NCI-H82 (cell line): ENCODE measurements at places on chromosomes 5 and 9.

DNA sequence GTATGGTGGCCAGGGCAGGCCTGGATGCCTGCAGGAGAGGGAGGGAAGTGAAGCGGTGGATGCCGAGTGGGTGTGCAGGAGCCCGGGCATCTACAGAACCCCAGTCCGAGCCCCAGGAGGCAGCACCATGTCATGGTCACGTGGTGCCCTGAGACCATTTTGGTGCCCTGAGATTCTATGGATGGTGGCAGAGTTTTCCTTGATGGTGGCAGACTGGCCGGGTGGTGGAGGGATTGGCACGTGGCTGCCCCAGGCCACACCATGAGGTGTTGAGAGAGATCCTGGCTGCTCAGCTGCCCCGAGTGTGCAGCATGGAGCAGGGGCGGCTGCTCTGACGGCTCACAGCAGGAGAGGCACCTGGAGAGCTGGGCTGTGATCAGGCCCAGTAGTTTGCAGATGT, 52.3 kb downstream of the SYK start:
- DNase-seq = no peak

DNA sequence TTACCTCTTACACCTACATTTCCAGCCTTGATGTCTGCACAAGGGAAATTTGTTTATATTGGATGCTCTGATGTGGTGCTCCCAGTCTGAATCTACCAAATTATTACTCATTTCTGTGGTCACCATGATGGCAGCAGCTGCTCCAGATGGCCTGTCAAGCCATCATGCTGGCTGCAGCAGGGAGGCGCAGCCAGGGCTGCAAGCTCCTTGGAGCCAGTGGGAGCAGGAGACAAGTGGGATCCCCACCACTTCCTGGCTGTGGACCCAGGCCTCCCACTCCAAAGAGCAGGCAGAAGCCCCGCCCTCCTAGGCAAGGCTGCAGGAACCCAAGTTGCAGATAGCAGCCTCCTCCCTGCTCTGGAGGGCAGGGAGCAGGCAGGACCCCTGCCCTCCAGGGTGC, 241.1 kb upstream of the ATP10B start:
- no peak for DNase-seq

DNA sequence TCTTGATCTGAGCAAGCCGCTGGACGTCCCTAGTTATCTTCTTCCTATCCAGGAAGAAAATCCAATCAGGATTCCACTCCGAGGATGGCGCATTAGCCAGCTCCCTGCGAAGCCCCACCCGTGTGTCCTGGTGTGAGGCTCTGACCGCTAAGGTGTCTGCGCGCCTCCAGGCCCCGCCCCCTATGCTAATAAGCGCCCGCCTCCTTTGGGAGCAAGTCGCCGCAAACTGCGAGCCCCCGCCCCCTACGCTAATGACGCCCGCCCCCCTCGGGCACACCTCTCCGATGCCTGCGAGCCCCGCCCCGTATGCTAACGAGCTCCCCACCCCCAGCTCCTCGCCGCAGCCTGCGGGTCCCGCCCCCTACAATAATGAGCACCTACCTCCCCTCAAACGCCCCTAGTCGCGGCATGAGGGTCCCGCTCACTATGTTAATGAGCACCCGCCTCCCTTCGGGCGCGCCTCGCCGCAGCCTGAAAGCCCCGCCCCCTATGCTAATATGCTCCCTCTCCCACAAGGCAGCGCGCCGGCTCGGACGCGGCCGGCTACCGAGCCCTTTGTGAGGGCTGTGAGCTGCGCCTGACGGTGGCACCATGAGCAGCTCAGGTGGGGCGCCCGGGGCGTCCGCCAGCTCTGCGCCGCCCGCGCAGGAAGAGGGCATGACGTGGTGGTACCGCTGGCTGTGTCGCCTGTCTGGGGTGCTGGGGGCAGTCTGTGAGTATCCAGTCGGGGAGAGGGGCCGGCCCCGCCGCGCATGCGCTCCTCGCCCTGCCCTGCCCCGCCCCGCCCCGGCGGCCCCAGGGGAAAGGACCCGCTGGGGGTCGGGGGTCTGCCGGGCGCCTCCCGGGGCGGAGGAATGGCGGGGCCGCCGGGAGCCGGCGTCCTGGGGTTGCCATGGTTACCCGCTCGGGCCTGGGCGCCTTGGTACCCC, at the start of gene CACFD1:
CACFD1 (plus strand) TSS at position 503 of the 929 bp plus-strand sequence; CDS start at position 592, 89 bp downstream.
- peak; percentile 100 for DNase-seq

DNA sequence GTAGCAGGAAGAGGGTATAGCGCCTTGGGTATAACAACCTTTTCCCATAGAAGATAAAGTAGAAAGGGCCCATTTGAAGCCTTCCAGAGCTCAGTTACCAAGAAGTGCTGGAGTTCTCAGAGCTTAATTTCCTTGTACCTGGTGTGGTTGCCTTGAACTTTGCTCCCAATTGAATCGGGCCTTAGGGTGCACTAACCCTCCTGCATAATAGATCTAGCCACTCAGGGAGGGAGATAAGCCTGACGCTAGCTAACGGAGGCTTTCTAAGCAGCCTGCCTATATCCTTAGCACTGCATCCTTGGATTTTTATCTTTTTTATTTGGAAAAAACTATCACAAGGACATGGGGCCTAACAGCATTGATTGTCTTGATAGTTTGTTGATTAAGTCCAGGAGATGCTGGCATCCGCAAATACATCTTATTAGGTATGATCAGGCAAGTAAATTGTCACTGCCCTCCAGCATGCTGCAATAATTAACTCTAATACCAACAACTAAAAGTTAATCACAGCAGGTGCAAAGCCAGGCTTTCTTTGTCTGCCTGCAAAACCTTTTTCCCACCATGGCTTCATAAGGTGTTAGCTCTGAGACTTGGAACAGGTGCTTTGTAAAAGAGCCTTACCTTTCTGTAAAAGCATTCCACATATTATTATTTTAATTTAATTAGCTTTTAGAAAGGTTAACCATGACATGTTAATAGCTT, 199.4 kb downstream of the SREK1 start:
- DNase-seq = no peak

GRCh38 chr5:51983161-51983560, 599.9 kb downstream of the ISL1 start:
- no peak for DNase-seq

DNA sequence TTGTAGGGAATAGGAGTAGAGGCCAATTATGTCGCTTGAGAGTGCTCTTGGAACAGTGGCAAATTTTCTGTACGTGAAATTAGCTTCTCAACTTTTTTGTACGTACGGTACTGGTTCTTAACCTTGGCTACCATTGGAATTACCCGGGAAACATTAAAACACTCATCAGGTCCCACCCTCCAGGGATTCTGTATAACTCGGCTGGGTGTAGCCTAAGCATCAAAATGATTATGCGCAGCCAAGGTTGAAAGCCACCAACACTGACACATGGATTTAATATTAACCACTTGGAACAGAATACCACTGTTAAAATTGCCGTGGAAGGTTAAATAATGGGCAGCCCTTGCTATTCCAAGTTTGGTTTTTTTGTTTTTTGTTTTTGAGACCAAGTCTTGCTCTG, 17.4 kb downstream of the DNAJA1 start:
- DNase-seq = no peak

DNA sequence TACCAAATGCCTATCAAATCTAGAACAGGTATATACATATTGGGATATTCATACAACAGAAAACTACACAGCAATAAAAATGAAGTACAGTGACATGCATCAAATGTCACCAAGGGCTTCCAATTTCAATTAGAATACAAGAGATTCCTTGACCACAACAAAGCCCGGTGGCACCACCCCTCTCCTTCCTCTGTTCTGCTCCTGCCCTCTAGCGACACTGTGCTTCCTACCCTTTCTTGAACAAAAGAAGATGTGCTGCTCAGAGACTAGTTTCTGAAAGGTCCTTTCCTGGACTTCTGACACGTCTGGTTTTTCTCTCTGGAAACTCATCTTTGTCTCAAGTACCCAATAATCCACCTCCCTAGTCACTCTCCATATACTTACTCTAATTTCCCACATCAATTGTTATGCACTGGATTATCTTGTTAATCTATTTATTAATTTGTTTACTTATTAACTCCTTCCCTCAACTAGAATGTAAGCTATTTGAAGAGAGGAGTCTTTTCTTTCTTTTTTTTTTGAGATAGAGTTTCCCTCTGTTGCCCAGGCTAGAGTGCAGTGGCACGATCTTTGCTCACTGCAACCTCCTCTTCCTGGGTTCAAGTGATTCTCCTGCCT, 70.4 kb upstream of the CTSV start:
- DNase-seq = peak; percentile 67

GRCh38 chr9:8895861-8896224, 1096.3 kb upstream of the DMAC1 start:
- DNase-seq = peak; percentile 77

DNA sequence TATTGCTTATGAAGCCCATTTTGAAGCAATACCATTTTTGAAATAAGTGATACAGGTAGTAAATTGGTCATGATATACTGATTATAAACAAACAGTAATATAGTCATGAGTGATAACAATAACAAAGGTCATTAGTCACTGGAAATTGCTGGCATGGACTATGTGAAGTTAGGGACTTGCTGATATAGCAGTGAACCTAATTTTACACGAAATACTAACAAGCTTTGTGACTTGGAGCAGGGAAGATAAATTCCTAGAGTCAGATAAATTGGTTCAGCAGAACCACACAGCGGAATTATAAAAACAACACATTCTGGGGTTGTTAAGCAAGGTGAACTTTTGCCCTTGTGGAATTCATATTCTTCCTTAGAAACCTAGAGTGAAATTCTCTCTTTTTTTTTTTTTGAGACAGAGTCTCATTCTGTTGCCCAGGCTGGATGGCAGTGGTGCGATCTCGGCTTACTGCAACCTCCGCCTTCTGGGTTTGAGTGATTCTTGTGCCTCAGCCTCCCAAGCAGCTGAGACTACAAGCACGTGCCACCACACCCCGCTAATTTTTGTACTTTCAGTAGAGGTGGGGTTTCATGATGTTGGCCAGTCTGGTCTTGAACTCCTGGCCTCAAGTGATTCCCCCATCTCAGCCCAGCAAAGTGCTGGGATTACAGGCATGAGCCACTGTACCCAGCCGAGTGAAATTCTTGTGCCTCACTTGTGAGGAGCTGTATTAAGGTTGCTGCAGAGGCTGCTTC, 6.0 kb downstream of the UGCG start:
- DNase-seq = no peak

DNA sequence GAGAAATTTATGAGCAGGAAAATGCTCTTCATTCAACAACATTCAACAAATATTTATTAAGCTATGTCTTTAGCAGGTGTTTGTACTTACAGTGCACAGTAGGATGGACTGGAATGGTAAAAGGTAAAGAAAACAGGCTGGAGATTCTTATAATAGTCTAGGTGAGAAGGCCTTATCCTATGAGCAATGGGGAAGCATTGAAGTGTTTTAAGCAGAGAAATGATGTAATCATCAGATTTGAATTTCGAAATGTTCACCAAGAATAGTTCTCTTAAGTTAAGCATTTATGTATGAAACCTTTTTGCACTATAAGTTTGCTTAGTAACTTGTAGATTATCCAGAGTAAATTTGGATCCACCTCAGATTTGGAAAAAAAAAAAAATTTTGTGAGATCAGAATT, 209.3 kb downstream of the NR3C1 start:
- no peak for DNase-seq

GRCh38 chr9:99505936-99506335, 283.9 kb downstream of the SEC61B start:
- DNase-seq = no peak

DNA sequence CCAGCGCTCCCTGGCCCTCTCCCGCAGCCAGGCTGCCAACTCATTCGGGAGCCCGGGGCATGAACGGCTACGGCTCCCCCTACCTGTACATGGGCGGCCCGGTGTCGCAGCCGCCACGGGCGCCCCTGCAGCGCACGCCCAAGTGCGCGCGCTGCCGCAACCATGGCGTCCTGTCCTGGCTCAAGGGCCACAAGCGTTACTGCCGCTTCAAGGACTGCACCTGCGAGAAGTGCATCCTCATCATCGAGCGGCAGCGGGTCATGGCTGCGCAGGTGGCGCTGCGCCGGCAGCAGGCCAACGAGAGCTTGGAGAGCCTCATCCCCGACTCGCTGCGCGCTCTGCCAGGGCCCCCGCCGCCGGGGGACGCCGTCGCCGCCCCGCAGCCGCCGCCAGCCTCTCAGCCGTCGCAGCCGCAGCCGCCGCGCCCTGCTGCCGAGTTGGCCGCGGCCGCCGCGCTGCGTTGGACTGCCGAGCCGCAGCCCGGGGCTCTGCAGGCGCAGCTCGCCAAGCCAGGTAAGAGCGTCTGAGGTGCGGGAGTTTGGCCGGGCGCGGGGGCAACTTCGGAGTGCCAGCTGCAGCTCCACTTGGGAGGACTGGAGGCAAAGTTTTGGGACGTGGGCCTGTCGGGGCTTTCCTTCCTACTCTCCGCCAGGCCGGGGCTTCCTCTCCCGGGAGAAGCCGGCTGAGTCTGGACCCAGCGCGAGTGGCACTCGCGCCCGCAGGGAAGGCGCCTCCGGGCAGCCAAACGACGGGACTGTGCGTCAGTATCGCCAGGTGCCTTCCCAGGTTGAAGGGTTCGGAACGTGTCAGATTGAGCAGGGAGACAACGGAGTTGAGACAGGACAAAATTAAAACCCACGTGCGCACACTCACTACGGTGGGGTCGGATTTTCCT, 735 bp downstream of the DMRT3 start:
- DNase-seq = no peak
